ENCODE measurements at places on chromosomes 6 and 20.

GRCh38 chr6:88760091-88760490 lies 203.3 kb downstream of the RNGTT start:
- DNase-seq = no peak

DNA sequence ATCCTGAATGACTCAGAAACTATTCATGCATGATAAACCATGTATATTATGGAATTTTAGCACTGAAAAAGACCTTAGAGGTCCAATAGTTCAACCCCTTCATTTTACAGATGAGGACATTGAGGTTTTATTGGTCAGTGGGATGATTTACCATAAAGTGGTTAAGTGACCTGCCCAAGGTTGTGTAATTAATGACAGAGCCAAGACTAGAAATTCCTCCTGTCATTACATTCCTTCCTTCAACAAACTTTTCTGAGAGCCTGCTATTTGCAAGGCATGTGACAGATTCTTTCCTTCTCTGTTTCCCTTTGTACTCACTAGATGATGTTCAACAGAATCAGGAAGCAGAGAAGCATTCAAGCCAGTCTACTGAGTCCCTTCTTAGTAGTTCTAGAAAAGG lies 170.7 kb upstream of the KCNK16 start:
- DNase-seq = no peak

GRCh38 chr20:35561671-35562070 lies 19.8 kb downstream of the ERGIC3 start:
- DNase-seq = no peak

DNA sequence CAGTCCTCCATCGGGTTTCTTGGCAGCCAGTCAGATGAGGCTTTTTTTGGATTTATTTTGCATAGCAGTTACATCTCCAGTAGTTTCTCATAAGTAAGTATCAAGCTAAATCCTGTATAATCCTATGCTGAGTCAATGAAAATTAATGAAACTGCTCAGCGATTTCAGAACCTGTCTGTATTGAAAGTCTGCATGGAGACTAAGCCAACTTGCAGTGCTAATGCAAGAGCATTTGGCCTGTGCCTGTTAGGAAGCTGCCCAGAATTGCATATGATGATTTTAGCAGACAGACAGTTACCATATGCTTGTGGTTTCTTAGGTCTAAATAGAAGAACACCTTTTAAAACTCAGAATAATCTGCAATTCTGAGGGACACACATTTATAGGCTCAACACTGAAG lies 25.2 kb upstream of the LRRN4 start:
- no peak for DNase-seq

DNA sequence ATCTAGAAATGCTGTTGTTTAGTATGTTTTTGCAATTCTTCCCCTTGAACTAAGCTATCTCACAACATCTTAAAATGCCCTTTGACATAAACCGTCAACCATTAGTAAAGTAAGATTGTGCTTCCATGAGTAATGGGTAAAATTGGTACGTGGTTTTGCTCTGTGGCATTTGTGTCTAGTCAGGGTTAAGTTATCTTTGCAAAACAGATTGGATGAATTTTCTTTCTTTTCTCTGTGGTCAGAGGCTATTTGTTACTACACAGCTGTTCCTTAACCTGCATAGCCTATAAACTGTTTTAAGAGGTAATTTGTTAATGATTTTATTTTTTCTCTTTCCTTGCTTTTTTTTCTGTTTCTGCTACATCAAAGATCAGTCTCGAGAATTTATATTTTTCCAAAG lies 75.4 kb downstream of the RPP40 start:
- no peak for DNase-seq

- DNase-seq = no peak
Measured at GRCh38 chr20:9617940-9618339, 103.5 kb downstream of the LAMP5 start.

GRCh38 chr6:148223424-148223842 lies 119.2 kb upstream of the SASH1 start:
- no peak for DNase-seq
